ENCODE measurements at places on chromosomes 2 and 18. TPM values are rescaled to one million over a fixed set of nuclear protein-coding genes. Genes with fewer than 3 reads are reported as not detected.

- DNase-seq, result no peak
Measured at GRCh38 chr2:70643715-70644114, 90.1 kb upstream of the TGFA start.

Gene CYP27A1
- total RNA-seq, result 0.39 TPM

Gene NTSR2
- not detected for total RNA-seq

Gene CRACDL
- total RNA-seq, result 0.07 TPM

- no peak for DNase-seq
Measured at GRCh38 chr18:60292186-60292585, 80.4 kb downstream of the MC4R start.

Gene PPM1B
- 80.8 TPM for total RNA-seq

- peak; percentile 12 for DNase-seq
Measured at GRCh38 chr2:32008805-32009515, 1.8 kb downstream of the MEMO1 start.

Gene KCNF1
- total RNA-seq, result not detected
